NK-92 treated with Interleukin-12 subunit alpha and Interleukin-12 subunit beta, amount 100 ng/mL, for 24 hours (cell line): ENCODE measurements at places on chromosomes 3 and 15.

DNA sequence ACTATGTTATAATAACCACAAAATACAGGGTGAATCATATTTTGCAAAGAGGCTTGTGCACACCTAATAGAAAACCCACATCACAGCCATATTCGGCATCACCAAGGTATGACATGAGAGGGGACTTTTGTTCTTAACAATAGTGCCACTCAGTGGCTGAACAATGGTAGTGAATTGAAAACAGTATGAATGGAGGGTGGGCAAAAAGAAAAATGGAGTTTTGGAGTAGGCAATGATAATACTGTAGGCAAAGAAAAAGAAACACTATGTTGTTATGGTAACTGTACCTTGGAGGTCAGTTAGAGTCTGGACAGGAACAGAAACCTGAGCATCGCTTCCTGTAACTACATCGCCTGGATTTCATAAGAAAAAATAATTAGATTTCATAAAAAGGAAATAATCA lies 348.6 kb downstream of the PLCL2 start:
- DNase-seq, result peak; percentile 19

- DNase-seq, result no peak
Observed at GRCh38 chr15:43189296-43189695, 4.1 kb downstream of the CCNDBP1 start.

- DNase-seq, result no peak
Observed at GRCh38 chr3:182937293-182938051, 42.9 kb downstream of the DCUN1D1 start.

DNA sequence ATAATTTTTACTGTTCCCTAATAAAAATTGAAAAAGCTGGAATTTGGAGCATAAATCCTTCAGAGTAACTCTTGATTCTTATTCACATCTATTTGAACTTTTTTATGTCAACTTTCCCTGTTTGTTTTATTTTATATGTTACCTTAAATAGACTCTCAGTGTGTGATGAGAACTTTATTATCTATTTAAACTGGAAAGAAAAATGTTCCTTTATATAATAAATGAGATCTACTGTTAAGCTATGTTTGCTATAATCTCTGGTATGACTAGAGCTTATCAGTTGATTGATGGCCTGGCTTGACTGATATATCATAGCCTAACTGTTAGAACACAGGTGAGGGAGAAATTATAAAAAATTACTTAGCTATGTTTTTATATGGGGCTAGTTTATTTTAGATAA lies 330.6 kb upstream of the EPHA6 start:
- DNase-seq, result no peak

GRCh38 chr3:156539802-156540201 lies 15.1 kb downstream of the SSR3 start:
- DNase-seq, result no peak

GRCh38 chr3:190097617-190098016 lies 23.1 kb downstream of the P3H2 start:
- DNase-seq, result no peak

DNA sequence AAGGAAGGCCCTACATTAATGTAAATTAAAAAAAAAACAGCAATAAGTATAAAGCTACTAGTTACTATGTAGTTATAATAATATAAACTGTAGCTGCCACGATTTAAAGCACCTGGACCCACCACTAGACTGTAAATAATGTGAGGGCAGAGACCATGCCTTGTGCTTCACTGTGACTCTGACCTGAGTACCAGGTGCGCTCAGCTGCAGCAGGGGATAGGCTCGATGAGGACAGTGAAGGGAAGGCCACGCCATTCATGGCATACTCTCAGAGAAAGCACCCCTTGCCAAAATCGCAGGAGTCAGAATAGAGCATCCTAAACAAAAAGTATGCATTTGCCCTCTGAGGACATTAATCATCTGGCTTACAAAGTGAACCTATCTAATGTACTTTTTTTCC lies 5.1 kb downstream of the FSTL1 start:
- no peak for DNase-seq

DNA sequence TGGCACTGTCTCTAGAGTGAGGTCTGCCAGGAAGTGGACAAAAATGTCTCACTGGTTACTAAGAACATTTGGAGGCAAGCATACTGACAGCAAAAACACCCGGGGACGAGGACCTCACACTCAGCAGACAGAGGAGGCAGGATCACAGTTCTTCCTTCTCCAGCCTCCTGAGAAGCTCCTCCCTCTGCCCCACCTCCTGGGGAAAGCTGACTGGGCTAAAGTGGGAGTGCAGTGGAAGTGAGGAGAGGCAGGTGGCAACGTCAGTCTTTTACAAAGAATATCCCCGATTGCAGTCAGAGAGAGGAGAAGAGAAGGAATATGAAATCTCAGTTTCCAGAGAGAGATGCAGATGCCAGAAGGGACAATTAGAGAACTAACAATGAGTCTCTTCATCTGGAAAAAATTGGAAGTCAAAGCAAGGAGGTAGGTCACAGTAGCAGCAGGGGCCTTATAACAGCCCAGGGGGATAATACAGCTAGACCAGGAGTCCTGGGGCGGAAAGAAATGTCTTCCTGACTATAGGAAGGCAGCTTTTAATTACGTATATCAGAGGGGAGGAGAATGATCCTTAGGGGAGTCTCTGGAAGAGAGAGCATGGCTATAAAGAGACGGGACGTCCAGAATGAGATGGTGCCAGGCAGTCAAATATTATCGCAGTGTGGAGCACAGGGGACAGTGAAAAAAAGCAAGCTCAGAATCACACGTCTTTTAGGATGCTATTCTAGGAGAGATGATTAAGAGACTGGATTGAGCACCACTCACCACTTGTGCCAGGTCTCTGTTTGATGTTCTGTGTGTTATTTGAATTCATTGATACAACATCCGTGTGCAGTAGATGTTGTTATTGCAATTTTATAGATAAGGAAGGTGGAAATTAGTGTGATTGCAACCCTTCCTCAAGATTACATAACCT lies 47.2 kb downstream of the LEO1 start:
- DNase-seq, result no peak

- DNase-seq, result no peak
Observed at GRCh38 chr15:66100761-66101160, 152.8 kb downstream of the MEGF11 start.

DNA sequence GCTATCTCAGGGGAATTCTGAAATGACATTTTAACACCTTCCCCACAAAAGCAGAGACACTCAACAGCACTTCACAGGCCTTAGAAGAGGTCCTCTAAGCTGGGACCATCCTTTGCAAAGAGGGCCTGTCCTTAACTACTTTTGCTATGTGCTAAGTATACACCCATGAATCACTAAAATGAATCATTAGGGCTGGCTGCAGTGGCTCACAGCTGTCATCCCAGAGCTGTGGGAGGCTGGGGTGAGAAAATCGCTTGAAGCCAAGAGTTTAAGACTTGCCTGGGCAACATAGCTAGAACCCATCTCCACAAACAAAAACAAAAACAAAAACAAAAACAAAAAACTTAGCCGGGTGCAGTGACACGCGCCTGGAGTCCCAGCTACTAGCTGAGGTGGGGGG lies 53.9 kb upstream of the MELTF start:
- peak; percentile 67 for DNase-seq

DNA sequence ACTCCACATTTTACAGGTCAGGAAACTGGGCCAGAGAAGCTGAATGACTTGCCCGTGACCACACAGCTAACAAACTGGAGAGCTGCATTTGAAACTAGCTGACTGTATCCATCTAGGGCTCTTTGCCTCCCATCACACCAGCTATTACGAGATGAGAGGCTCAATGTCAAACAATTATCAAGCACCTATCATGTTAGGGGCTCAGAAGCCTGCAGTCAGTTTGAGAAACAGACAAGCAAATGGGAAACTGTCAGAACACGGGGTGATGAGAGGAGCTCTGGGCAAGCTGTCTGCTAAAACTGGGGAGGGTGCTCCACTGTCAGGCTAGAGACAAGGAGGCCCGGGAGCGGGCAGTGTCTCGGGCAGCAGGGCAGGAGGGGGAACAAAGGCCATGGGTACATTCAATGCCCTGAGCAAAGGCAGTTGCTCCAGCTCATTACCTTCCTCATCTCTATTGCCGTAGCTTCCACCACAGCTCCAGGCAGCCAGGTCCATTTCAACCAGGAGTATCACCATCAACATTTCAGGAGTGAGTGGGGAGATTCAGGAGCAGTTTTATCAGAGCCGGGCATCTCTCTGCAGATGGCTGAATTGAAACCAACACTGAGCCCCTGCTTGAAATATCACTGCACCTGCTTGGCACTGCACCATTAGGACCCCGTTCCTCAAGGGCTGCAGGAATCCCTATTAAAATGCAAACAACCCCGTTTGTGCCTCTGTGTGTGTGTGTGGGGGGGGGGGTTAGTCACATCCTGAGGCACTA lies 122.6 kb downstream of the RAB11A start:
- no peak for DNase-seq

DNA sequence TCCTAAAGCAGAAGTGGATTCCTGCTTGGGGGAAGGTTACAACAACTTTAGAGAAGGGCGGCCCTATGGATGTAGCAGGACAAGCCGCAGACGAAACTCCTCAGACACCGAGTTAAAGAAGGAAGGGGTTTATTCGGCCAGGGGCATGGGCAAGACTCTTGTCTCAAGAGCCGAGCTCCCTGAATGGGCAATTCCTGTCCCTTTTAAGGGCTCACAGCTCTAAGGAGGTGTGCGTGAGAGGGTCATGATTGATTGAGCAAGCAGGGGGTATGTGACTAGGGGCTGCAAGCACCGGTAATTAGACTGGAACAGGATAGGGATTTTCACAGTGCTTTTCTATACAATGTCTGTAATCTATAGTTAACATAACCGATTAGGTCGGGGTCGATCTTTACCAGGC lies 879 bp upstream of the PDHB start:
- DNase-seq, result no peak

DNA sequence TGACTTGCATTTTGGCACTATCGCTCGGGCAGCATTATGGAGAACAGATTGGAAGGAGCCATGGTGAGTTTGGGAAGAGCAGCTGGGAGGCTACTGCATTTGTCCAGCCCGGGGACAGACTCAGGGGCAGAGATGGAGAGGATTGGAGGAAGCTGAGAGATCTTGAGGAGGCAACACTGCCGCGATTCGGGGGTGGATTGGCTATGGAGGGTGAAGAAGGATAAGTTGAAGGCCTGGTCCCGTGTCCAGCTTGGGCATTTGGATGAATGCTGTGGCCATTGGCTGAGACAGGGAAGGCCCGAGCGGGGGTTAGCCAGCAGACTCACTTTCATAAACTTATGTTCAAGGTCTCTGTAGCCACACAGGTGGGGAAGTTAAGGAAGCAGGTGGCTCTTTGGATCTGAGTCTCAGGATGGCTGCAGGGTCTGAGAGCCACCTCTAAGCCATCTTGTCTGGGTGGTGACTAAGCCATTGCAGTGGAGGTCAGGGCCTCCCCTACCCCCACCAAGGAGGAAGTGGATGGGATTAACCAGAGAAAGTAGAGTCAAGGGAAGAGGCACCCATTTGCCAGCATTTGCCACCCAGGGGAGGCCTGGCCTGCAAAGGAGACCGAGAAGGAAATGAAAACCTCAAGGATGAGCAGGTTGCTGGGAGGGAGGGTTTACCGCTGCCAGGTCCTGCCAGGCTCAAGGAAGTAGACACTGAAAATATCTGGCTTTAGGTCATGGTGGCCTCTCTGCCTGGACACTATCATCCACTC lies 144.0 kb upstream of the TLE3 start:
- DNase-seq, result no peak

DNA sequence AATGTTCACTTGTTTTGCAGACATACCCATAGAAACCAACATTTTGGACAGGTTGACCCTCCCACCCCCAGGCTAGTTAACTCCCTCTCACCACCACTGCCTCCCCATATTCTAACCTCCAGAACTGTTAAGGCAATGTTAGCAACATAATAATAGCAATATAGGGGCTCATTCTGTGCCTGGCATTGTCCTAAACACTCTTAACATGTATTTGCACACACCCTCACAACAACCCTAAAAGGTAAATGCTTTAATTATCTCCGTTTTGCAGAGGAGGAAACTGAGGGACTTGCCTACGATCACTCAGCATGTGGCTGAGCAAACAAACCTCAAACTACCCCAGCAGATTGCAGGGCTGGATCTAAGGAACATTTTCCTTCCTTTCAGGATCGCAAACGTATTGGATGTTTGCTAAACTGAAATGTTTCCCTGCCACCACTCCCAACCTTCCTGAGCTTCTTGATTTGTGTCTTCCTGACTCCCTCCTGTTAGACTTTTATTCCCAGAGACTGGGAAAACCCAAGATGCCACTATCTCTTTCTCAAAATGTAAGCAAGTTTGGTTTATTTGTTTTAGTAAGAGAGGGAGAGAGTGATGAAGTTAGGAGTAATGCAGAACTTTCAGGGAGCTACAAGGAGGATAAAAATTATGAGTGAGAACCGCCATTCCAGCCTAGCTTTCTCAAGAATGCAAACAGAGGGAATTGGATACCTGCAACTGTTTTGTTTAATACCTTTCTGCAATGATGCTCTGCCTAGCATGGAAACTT lies 1.3 kb downstream of the SCG5 start:
- DNase-seq, result no peak

DNA sequence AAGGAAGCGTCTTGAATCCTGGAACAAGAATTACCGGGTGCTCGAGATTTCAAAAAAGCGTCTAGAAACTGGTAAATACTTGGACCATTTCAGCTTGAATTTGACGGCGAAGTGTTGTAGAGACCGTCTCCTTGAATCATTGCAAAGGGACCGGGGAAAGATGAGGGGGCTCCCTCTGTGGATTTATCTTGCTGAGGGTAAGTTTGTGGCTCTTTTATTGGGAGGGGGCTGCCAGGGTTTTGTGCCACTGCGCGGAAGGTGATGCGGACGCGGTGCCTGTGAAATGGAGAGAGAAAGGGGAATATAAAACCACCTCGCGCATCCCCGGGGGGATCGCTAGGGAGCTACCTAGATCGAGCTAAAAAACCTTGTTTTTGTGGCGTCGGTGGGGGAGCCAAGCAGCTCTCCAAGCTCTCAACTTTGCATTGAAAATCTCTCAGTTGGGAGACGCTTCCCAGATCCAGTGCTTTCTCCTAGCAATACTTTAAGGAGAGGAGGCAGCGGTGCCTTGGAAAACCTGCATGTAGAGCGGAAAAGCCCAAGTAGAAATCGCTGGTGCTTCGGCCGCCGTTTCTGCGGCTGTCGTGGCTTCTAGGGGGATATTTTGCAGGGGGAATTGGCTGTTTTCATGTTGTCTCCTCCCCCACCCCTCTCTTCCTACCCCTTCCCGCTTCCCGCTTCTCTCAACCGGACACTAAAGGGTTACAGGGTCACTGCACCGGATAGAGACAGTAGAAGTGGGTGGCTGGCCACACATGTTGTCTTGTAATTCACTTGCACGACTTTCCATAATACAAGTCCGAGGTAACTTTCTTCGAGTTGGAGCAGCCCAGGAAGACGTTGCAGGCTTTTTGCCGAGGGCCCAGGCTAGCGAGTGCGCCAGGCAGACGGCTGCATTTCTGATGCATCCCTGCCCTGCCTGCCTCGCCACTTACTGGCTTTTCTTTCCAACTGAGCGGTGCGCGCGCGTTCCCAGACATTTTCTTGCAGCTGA lies 187.6 kb downstream of the NLGN1 start:
- DNase-seq, result no peak

DNA sequence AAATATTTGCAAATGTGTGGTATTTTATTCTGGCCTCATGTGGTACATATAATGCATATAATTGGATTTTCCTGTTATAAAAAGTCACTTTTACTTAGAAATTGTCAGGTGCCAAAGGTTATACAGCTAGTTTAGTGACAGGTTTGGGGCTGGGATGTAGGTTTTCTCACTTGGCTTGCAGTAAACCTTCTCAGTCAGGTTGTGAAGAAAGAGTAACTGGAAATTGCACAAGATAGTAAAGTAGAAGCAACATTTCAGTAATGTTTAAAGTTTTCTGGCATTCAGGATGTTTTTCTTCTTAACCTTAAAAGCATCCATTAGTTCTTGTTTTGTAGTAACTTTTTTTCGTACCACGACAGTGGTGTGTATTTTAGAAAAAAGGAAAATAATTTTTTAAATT lies 53.9 kb downstream of the MEF2A start:
- DNase-seq, result no peak

GRCh38 chr3:118886708-118887107 lies 147.9 kb downstream of the IGSF11 start:
- DNase-seq, result no peak
